Fibroblast of skin of left quadriceps (primary cell): ENCODE measurements at places on chromosomes 5 and 9.

GRCh38 chr5:119631660-119632059 is 2.3 kb downstream of the FAM170A start:
- DNase-seq, result no peak

GRCh38 chr5:175836737-175837136 is 34.6 kb upstream of the CPLX2 start:
- DNase-seq, result no peak

GRCh38 chr5:51988634-51989033 is 605.4 kb downstream of the ISL1 start:
- DNase-seq, result no peak

- no peak for DNase-seq
These were observed 2.7 kb downstream of the FOXB2 start for GRCh38 chr9:77021922-77022782.

DNA sequence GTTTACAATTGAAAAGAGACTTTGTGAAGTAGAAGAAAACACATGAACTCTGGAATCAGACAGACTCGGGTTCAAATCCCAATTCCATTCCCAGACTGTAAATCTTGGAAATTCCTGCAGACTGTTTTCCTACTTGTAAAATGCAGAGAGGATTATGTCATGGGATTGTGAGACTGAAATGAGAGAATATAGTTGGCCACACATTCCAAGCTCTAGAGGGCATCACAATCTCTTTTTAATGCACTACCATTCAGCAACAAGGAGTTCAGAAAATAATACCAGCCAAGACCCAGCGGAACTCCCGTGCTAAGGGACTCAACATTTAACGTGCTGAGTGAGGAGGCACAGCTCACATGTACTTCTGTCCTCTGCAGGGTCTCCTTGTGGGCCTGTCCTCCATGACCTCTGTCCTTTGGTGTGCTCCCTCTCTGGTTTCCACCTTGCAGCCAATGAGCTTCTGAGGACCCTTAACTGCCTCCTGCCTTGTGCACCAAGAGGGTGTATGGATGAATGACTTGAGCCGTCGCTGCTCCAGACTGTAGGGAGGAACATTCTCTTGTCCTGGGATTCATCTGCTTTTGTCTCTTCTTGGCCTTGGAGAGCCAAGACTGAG is 263.5 kb downstream of the NTRK2 start:
- no peak for DNase-seq

DNA sequence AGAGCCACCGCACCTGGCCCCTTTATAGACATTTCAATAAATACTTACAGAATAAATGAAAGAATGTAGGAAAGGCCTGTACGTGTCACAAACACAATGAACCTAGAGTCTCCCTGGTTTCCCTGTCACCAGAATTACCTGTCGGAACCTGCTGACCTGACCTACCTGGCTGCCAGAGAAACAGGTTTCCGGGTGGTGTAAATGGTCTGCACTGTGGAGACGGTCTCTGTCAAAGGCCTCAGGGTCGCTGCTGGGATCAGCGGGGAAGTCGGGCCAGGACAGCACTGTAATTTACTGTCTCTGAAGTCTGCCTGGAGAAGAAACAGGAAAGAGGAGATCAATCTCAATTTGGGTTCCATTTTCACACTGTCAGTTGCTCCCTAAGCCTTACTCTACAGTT is 9.3 kb upstream of the FRRS1L start:
- DNase-seq, result no peak

DNA sequence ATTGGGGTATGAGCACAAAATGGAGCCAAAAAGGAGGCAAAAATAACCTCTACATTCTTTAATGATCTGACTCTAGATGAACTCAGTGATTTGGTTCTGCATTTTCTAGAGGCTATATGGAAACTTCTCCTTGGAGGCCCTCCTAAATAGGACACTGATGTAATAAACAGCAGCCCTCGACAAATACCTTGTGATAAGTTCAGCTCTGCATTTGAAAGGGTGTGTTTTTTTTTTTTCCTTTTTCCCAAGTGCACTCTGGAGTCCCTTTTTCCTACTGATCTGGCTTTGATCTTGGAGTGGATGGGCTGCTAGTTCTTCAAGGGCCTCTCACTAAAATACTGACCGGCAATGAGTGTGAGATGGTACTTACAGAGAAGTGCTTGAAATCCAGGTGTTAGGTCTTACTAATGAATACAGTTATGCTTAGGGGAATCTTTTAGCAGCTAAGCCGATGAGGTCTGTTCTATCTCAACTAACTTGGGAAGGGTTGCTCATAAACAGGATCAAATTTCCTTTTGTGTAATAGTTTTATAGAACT is 161.7 kb downstream of the MAST4 start:
- DNase-seq, result no peak

DNA sequence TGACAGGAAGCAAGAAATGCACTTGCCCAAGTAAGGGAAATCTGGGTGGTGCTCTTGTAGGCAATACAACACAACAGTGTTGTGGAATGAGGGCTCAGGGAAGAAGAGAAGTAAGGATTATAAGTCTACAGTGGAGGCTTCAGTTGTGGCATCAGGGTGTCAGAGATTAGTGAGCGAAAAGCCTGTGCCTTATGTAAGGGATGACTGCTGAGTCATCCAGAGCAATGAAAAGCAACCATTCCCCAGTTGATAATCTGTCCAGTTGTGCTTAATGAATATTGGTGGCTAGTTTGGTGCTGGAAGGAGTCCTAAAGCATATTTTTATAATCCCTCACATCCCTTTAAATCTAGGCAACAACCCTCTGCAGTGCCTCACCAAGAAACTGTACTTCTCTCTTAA is 42.0 kb downstream of the FBXO38 start:
- no peak for DNase-seq

DNA sequence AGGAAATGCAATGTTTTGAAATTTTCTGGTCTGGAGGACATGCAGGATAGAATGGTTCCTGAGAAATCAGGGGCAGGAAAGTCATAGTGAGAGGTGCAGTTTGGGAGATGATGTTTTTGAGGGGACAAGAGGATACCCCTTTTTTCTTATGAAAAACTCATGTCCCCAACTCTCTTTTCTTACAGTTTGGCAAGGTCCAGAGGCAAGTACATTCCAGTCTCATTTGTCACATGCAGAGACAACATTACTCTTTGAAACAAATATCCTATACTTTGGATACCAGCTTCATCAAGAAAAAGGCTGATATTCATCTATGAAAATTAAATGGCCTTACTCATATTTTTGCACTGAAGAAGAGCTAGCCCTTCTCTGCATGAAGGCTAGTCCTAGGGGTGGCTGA is 48.2 kb downstream of the EQTN start:
- DNase-seq, result no peak

- DNase-seq, result peak; percentile 27
These were observed 495 bp downstream of the OSTF1 start for GRCh38 chr9:75088646-75089372.

DNA sequence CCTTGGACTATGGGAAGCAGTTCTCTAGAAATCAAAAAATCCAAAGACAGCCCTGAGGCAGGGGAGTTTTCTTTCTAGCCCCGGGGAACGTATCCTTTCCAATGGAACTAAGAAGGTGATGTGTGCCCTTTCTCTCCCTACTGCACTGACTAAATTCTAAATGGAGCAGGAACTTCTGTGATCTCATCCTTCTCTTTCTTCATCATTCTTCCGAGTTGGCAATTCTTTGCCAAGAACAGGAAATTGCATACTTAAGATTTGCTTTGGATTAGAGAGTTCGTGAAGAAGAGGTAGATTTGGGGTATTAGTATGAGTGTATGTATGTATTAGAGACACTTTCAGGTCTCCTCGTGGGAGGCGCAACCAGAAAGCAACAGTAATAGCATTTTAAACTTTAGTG is 178.0 kb upstream of the PIK3R1 start:
- DNase-seq, result no peak

DNA sequence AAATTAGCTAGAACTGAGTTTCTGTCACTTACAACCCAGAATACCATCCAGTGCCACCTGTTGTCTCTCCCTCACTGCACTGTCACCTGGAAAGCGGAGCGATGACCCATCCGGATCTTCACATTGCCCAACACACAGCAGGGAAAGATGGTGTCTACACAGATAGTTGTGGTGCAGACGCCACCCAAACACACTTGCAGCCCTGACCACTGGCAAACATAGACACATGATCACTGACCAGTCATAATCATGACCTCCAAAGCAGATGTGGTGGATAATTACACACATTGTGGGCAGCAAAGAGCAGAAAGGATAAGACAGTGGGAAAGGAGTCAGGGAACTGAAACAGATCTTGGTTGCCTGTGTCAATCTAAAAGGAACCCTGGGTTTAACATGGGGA is 64.7 kb downstream of the GABBR2 start:
- DNase-seq, result no peak

- DNase-seq, result no peak
These were observed 65.1 kb downstream of the EFNA5 start for GRCh38 chr5:107605596-107606125.

DNA sequence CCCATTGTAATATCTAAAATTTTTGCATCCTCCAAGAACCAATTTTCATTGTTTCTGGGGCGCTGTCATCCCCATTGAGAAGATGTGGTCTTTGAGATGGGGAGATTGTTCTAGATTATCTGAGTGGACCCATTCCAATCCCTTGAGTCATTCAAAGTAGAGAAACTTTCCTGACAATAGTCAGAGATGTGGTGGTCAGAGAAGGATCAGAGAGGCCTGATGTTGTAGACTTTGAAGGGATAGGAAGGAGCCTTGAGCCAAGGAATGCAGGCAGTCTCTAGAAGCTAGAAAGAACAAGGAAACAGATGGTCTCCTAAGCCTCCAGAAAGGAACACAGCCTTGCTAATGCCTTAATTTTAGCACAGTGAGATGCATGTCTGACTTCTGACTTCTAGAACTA is 80.4 kb downstream of the TEK start:
- no peak for DNase-seq

- peak; percentile 3 for DNase-seq
These were observed 3.9 kb upstream of the BARX1 start for GRCh38 chr9:93958819-93959682.

DNA sequence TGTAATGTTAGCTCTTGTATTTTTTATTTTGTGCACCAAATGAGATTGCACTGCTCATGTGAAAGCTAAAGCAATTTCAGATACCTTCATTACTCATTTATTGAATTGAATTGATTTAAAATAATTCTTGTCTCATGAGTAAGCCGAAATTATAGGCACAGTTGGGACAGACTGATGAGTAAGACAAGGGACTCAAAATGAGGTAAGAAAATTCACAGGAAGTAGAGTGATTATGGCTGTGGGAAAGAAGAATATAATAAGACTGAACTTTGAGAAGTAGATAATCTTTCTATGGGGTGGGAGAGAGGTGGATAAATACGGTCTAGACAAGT is 51.1 kb downstream of the NUDT12 start:
- no peak for DNase-seq

- no peak for DNase-seq
These were observed 21.9 kb upstream of the SPRY4 start for GRCh38 chr5:142346706-142347105.

DNA sequence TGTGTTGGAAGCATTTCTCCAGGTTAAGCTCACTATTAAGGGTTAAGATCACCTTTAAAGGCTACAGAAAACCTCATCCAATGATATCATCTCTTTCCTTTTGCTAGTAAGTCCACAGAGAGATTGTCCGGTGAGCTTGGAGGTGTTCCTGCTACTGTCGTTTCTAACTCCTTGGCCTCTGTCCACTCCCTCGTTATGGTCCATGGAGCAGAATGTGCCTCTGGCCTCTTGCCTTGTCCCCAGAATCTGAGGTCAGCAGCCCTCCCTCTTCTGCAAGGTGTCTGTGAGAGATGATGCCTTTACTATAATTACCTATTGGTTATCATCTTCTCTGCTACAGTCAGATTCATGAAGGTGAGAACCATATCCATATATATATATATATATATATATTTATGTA is 15.0 kb downstream of the ORM2 start:
- DNase-seq, result no peak

DNA sequence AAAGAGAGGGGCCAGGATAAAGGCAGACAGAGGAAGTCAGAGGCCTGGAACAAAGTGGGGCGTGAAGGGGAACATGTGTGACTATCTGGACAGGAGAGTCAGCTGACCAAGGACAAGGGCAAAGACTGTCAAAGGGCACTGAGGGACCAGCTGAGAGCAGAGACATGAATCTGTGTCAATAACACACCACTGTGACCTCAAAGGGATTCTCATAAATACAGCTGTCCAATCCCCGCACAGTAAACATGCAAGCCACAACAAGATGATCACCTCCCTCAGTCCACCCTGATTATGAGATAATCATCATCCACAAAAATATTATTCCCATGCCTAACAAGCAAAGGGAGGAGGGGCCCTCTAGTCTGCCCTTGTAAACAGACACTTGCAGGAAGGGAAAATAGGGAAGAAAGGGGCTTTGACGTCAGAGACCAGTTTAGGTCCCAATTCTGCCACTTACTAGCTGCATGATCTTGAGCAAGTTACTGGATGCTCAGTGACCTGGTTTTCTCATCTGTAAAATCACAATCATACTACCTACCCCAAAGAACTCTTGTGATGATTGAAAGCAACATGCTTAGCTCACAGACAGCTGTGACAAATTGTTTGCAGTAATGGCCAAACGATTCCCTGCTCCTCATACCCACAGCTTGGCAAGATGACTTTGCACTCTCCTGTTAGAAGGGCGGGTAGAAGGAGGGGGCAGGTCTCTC is 41.8 kb downstream of the RAPGEF1 start:
- no peak for DNase-seq

DNA sequence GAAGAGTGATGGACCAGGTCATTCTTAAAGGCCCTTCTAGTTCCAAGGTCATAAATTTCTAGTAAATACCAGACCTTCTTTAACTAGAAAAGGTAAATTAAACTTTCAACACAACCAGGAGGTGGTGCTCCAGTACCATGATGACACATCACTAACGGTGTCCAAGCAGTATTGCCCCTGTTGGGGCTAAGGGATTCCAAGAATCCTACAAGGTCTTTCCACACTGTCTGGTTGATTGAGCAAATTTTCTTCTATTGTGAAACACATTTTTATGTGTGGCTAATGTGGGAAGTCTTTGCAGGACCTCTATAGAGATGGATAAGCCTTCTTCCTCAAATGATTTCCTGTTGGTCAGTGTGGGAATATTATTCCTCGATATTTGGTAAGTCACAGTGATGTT is 459.6 kb upstream of the PAPPA start:
- DNase-seq, result peak; percentile 94

DNA sequence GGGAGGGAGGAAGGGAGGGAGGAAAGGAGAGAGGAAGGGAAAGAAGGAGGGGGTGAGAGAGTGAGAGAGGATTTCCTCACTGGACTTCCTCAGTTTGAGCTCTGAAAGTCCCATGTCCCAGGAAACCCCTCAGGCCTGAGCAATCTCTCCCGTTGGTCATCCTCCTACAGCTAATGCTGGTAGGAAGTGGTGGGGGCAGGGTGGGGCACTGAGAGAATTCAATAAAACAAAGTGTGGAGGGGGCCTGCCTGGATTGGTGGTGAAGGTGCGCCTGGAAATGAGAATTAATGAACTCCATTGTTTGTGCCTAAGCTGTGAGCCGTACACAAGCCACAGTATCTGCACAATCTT is 195.0 kb downstream of the RGS3 start:
- DNase-seq, result no peak

DNA sequence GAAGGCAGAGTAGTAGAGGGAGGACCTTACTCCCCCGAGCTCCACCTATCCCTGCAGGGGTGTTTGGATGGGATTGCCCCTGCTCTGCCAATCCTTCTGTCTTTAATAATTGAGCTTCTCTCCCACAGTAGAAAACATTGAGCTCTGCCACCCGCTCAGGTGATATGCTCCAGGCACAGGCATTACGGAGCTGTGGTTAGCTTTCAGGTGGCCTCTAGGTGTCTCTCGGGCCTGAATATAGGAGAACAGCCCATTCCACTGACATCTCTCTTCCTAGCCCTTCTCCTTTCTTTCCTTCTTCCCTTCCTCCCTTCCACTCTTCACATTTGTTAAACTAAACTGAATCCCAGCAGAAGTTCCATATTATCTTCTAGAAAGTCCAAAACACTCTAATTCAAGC is 203.4 kb downstream of the SYK start:
- no peak for DNase-seq

GRCh38 chr5:175855041-175855720 is 16.2 kb upstream of the CPLX2 start:
- no peak for DNase-seq
